ENCODE measurements at places on chromosomes 5 and 9. TPM values are rescaled to one million over a fixed set of nuclear protein-coding genes. Genes with fewer than 3 reads are reported as not detected.

DNA sequence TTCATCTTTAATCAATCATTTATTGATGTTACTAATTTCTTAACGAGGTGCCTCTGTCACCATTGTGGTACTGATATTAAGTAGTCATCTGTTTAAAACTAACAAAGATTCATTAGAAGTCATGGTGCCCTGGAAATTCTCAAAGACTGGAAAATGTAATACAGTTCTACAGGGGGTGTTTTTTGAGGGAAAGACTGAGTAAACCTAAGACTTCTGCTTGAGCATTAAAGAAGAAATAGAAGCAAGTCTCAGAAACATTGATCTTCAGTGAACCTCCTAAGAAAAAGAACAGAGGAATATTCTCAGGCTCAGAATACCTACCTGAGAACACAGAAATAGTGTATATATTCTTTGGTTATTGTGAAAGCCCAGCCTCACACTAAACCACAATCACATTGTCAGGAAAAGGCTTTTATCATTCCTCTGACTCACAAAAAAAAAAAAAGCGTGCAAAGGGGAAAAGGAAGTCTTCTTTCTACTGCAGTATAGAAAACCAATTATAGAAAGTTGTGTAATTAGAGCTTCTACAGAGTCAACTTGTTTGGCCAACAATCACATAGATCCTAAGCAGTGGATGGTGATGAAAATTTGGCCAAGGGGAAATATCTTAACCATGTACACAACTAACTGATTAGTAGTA is 60.8 kb downstream of the HINT1 start:
- no peak for DNase-seq

GRCh38 chr5:113118765-113119164 is 142.2 kb downstream of the DCP2 start:
- no peak for DNase-seq

GRCh38 chr5:17854901-17855300 is 220.6 kb downstream of the TAF11L14 start:
- DNase-seq = no peak

DNA sequence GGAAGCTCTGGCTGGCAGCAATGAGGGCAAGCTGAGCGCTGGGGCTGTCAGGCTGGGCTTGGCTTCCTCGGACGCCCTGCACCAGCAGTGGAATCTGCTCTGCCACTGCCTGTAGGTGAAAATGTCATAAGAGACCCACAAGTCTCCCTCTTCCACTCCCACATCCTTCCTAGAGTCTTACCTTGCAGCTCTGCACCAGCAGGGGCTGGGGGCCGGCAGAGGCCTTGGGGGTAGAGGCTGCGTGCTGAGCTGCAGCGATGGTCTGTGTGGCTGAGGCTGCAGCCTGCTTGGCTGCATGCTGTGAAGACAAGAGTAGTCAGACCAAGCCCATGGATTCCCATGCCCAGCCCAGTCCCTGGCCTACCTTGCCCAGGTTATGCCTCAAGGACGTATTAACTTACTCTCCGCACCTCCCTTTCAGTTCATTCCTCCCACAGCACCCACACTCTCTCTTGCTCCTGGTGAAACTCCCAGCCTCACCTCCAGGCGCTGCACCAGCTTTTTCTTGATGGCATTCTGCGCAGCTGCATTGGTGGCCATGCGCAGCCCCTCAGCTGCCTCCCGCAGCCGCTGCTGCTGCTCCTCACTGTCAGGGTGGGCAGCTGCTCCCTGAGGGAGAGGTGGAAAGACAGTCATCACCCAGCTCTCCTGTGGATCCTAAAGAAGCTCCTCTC is 17.3 kb downstream of the TLN1 start:
- no peak for DNase-seq

- DNase-seq = no peak
Measured at GRCh38 chr9:118536153-118536552, 832.0 kb downstream of the TLR4 start.

DNA sequence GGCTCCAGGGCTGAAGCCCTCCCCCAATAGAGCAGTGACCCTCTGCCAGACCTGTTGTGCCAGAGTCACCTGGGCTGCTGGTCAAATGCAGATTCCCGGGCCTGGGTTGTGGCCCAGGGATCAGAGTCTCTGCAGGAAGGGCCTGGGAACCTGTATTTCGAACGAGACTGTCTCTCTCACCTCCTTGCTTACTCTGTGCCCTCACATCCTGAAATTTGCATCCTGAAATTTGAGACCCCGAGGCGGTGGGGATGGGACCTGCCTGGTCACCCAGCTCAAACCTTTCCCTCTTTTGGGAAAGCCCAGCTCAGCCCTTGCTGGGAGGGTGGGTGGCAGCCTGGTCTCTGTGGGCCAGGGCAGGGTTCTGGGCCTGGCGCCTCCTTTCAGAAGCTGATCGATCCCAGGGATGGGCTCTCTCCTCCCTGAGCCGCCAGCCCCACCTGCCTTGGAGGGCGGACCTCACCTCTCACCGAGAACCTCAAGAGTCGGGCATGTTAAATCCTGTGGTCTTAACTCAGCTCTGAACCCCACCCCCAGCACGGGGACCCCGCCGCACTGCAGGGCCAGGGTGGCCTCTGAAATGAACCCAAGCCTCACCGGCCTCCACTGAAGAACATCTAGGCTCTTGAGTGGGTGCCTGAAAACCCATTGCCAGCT is 44.0 kb upstream of the IER5L start:
- DNase-seq = no peak

PCDH12 gene
- not detected for polyA plus RNA-seq

NEUROG1 gene
- polyA plus RNA-seq = not detected

All from BJ (cell line).